Chondrocyte (in vitro differentiated cells): ENCODE measurements at places on chromosomes 6 and 20.

DNA sequence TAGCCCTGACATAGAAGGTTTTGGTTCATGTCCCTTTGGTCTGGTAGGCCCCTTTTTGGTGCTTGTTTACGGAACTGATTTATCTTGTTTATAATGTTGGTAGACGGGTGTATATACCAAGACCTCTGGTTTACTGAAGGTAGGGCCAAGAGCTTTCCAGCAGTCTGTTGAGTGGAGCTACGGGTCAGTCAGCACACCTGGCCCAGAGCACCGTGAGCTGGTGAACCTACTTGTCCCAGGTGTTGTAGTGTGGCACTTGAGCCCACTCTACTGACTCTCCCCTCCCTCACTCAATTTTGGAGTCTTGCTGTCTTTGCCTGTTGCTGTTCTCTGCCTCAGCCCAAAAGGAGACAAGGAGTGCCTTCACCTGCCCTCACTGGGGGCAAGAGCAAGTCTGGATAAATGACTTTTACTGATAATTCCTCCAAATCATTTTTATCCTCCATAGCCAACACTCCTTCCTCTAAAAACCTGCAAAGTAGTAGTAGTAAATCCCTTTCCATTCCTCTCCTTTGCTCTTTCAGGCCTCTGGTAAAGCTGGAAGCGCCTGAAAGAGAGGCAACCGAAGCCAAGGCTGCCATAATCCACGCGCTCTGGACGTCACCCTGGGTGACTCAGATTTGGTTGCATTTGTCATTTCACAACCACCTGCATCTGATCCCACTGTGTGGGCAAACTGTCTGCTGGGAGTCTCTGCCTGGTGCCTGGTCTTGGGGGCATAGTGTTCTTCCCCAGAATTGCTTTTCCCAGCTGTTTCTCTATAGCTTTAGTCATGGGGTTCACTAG is 22.2 kb downstream of the RREB1 start:
- no peak for DNase-seq

DNA sequence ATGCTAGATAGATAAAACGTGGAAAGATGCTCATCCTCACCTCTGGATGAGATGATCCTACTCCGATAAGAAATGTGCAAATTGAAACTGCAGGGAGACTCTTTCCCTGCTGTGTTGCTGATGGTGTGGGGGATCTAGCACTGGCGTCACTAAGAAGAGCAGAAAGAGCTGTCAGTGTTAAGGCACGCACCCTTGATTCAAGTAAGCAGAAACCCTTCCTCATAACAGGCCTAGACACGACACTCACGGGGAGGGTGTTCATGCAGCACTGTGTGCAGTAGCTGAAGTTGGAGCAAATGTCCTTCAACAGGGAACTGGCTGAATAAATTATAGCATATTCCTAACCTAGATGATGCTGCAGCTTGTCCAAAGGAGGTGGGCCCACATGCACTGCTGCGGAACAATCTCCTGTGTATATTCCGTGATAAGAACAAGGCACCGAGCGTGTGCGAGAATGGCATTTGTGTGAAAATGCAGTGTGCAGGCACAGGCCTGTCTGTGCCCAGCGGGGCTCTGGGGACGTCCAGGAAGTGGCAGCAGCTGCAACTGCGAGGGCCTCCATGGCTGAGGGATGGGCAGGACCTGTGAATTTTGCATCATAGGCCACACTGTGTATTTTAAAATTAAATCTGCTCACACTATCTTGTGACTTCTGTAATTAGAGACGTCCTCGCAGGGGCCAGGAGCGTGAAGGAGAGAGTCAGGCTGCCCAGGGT is 64.0 kb downstream of the TCP11 start:
- peak; percentile 48 for DNase-seq

GRCh38 chr20:54023406-54023805 is 47.0 kb downstream of the BCAS1 start:
- DNase-seq, result no peak

DNA sequence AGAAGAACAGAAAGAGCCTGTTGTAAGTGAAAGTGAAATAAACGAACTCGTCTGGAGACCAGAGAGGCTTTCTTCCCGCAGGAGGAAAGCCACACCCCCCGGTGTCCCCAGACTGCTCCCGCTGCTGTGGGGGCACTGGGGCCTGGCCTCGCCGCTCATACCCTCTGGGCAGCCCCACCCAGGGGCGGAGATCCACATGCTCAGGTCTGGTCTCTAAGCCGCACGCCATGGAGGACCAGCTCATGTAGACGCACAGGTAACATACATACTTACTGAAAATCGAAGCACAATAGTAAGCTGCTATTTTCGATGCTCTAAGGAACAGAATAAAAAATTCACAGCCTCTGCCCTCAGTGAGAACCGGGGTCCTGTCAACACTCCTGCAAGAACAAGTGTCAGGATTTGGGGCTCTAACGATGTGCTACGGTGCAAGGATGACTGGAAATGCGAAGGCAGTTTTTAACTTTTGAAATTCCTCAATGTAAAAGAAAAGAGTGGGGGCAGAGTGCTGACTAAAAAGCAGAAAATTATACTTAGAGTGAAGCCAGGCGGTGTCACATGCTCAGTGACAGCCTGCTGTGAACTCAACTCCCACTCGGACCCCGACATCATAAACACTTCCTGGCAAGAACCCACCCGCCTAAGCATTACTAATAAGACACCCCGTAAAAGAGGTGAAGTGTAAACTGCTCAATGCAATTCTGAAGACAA is 110.5 kb downstream of the IRF4 start:
- DNase-seq, result no peak

- DNase-seq, result no peak
Observed at GRCh38 chr6:90764001-90764400, 177.1 kb upstream of the MAP3K7 start.

GRCh38 chr6:166958926-166959861 is 2.8 kb upstream of the RNASET2 start:
- no peak for DNase-seq

DNA sequence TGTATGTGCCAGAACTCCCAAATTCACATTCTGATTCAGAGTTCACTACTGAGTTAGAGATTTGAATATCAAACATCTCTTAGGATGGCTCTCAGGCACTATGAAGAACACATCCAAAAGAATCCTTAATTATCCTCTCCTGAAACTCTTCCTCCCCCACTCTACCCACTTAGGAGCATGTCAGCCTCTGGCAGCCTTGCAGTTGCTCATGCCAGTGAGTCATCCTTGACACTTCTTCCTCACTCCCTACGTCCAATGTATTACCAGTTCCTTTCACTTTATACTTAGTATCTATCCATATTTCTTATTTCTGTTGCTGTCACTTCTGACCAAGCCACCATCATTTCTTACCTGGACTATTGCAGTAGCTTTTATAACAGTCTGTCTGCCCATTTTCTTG is 192.0 kb upstream of the IMPG1 start:
- no peak for DNase-seq

DNA sequence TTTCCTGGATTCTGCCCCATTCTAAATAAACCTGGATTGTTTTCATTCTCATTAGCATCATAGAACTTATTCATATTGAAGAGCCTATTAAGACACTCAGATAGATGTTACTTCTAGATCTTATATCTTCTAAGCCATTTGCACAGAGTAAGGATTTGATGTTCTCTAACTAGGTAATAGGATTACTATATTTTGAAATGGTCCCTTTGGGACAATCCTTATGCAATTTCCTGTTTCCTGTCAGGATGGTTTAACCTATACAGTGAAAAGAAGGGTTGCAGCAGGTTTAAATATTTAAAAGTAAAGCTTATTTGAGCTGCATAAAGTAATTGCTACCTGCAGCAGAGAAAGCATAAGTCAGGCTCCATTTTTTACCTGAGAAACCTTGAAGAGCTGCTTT is 860.1 kb downstream of the TFAP2A start:
- no peak for DNase-seq

- no peak for DNase-seq
Observed at GRCh38 chr6:126110512-126111270, 124.4 kb downstream of the TRMT11 start.

DNA sequence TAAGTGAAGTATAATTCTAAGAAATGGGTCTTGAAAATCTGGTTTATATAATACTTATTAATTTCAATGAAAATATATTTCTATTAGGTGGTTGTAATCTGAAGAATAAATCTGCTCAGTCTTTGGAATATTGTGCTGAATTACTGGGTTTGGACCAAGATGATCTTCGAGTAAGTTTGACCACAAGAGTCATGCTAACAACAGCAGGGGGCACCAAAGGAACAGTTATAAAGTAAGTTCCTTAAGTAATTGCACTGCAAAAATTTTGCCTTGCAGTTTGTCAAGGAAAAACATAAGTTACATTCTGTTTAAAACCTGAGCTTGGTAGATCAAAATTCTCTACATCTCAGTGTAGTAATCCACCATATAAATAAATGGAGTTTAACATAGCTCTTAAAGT is 106.0 kb downstream of the MYO6 start:
- no peak for DNase-seq

DNA sequence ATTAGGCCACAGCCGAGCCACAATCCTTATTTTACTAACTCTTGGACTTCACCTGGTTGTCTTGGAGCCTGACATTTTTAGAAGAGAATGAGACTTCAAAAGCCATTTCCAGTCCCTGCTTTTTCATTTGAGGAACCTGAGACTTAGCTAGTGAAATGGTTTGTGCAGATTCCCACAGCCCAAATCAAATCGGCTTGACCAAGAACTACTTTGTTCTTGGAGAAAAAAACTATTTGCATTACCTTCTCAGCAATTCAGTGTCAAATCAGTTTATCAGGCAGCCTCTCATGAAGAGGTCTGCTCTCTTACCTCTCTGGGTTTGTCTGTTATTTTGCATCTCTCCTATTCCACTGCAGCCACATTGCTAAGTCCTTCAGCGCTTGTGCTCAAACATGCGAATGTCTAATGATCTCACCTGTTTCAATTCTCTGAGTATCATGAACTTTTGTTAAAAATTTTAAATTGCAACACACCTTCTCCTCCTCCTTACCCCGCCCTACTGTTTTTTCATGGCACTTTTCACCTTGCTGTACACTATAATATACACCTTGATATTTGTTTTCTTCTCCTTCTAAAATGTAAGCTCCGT is 573 bp upstream of the IFNGR1 start:
- DNase-seq, result no peak

GRCh38 chr6:37990762-37991525 is 171.4 kb downstream of the ZFAND3 start:
- no peak for DNase-seq

DNA sequence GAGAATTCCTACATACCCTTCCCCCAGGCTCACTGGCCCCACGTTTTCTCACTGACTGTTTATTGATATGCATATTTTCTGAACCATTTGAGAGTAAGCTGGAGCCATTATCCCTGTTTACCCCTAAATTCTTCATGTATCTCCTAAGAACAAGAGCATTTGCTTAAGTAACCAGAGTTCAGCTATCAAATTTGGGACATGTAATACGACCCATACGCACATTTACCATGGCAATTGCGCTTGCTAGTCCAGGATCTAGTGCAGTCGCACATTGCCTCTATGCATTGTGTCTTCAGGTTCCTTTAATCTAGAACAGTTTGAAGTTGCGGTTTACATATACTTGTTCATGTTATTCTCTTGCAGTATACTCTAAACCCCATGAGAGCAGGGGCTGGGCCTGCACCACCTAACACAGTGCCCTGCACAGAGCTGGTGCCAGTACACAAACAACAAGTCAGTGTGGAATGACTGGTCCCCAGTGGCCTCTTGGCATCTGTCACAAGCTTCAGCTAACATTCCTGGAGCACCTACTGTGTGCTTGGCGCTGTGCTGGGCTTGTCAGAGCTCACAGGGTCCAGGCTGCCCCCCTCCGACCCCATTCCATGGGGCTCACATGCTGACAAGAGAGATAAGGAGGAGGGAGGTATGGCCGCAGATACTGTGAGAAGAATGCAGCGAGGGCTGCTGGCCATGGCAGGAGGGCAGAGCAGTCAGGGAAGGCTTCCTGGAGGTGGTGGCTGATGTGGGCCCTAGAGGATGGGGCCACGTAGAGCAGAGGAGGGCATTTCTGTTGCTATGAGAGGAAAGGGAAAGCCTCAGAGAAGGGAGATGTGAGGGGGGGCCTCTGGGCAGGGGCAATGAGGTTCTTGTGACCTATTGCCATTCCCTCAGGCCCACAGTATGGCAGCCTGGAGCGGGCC is 28.1 kb downstream of the SPDEF start:
- DNase-seq, result peak; percentile 58

GRCh38 chr20:47970282-47970903 is 185.1 kb upstream of the SULF2 start:
- no peak for DNase-seq

- DNase-seq, result no peak
Observed at GRCh38 chr20:63475209-63475608, 2.8 kb upstream of the KCNQ2 start.

DNA sequence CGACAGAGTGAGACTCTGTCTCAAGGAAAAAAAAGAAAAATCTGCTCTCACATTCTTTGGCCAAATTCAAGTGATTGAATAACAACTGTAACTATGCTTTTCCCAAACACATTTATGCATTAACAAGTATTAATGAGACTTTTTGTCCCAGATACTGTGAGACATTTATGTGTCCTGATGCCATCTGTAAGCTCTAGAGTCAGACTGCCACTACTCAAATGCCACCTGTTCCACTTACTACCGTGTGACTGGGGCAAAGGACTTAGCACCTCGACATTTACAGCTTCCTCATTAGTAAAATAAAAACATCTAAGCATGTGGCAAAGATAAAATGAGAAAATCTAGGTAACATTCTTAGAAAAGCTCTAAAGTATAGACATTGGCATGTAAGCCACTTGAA is 178.1 kb upstream of the MARCKS start:
- no peak for DNase-seq

- no peak for DNase-seq
Observed at GRCh38 chr6:42569102-42570028, 5.5 kb downstream of the UBR2 start.

GRCh38 chr6:139525415-139525814 is 151.0 kb upstream of the CITED2 start:
- DNase-seq, result no peak

DNA sequence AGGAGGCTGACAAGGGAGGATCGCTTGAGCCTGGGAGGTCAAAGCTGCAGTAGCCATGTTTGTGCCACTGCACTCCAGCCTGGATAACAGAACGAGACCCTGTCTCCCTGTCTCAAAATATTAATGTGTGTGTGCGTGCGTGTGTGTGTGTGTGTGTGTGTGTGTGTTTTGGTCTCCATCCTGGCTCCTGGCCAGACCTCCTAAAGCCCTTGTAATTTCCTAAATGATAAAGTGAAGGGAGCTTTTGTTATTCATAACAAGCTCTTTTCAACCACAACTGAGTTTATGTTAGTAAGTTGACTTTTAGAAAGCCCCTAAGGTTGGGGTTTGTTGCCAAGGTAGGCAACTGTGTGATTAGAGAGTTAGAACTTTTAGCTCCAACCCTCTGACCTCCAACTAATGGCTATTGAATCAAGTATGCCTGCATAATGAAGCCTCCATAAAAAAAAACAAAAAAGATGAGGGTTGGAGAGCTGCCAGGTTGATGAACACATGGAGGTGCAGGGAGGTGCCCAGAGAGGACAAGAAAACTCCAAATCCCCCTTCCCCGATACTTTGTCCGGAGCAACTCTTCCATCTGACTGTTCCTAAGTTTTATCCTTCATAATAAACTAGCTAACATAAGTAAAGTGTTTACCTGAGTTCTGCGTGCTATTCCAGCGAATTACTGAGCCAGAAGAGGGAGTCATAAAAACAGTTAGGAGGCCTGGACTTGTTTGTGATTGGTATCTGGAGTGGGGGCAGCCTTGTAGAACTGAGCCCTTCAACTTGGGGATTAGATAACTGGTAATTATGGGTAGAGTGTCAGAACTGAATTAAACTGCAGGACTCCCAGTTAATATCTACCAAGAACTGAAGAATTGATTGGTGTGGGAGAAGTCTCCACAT is 5.3 kb upstream of the AIF1 start:
- DNase-seq, result no peak

- DNase-seq, result peak; percentile 99
Observed at GRCh38 chr6:33200219-33201146, at the start of the genes RXRB and SLC39A7. RXRB (minus strand) TSS chr6:33200665; CDS start chr6:33200476, 189 bp downstream. SLC39A7 (plus strand) TSS chr6:33200867; CDS start chr6:33201246, 379 bp downstream.

- no peak for DNase-seq
Observed at GRCh38 chr6:134233180-134233955, 84.5 kb downstream of the SGK1 start.
